MCF 10A (cell line): ENCODE measurements at places on chromosomes 5 and 9. TPM values are rescaled to one million over a fixed set of nuclear protein-coding genes. Genes with fewer than 3 reads are reported as not detected.

The GDF9 gene
- 0.51 and 0.79 TPM in 2 replicates for total RNA-seq

The INSYN2B gene
- total RNA-seq, result 0.19 and 0.49 TPM in 2 replicates

The CDO1 gene
- total RNA-seq, result 0.42 and 0.44 TPM in 2 replicates

The TIFAB gene
- total RNA-seq, result not detected in 2 replicates

The ADAM19 gene
- total RNA-seq, result 0.47 and 0.96 TPM in 2 replicates

The PCDHAC2 gene
- total RNA-seq, result 9.3 and 12.3 TPM in 2 replicates

The ISOC1 gene
- total RNA-seq, result 11.2 and 12.8 TPM in 2 replicates

The DIPK1B gene
- not detected in 2 replicates for total RNA-seq
